ENCODE measurements at places on chromosomes 3 and 15. TPM values are rescaled to one million over a fixed set of nuclear protein-coding genes. Genes with fewer than 3 reads are reported as not detected.

DNA sequence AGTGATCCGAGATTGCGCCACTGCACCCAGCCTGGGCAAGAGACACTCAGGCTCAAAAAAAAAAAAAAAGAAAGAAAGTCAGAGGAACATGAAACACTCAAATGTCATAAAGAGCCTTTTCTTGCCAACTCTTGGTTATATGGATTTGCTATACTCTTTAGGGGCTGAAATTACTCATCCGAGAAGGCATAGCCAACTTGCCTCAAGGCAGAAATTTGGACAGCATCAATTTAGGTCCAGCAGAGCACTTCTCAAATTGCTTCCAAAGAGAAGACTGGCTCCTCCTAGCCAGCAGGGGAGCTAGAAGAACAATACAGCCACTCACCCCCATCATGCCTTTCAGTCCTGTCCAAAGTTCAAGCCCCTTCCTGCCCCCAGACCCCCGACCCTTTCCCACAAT lies 43.8 kb downstream of the OSBPL10 start:
- no peak for DNase-seq
- peaks cover 5% of the 10 kb centered on the region for H3K4me1 ChIP-seq
- H3K36me3 ChIP-seq: no peaks in the 10 kb centered on the region
- peak overlapping the region; percentile 33 for H3K27ac ChIP-seq
- H3K4me3 ChIP-seq: no peak overlapping the region
- H3K27me3 ChIP-seq: no peaks in the 10 kb centered on the region

DNA sequence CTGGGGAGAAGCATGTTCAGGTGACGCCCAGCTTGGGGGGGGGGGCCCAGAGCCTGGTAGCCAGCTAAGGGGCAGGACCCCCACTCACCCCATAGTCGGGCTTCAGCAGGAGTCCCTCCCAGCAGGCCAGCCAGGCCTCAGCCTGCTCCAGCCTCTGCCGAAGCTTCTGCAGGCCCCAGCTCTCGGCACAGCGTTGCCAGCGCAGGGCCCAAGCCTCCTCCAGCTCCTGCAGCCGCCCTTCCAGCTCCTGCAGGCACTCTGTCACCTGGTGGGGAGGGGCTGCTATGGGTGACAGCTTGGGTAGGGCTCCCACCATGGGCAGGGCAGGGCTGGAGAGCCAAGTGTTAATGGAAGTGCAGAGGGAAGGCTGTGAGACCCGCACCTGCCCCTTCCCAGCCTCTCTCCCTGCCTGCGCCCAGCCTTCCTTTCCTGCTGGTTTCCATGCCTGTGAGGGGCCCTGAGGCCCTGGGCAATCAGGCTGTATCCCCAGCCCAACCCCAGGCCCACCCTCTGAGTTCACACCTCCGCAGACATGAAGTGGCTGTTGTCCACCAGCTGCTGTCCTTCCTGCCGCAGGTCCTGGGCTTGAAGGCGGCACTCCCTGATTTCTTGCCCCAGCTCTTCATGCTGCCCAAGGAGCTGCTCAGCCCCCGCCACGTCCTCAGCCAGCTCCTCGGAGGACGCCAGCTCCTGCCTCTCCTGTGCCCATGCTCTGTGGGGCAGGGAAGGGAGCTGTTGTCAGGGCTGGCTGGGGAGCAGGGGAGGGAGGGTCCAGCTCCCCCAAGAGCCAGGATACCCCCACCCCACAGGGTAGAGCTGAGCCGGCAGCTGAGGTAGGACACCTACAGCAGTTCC lies 14.3 kb downstream of the PLA2G4B start:
- no peak overlapping the region for H3K27ac ChIP-seq
- no peak for DNase-seq
- no peaks in the 10 kb centered on the region for H3K4me1 ChIP-seq
- H3K36me3 ChIP-seq: no peaks in the 10 kb centered on the region
- H3K27me3 ChIP-seq: no peaks in the 10 kb centered on the region

The CHRNA7 gene
- 1.8 TPM for total RNA-seq

The HTD2 gene
- total RNA-seq: 14.0 TPM

DNA sequence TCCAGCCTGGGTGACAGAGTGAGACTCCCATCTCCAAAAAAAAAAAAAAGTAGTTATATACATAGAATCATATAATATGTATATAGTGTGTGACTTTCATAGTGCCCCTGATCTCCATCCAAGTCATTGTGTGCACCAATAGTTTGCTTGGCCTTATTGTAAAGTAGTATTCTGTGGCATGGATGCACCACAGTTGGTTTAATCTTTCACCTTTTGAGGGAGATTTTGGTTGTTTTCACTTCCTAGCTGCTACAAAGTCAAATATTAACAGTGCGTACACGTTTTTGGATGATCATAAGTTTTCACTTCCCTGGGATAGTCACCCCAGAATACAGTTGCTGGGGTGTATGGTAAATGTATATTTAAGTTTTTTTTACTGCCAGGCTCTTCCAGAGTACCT lies 162.8 kb downstream of the PTPRG start:
- H3K27ac ChIP-seq: no peak overlapping the region
- DNase-seq: no peak
- H3K4me3 ChIP-seq: no peak overlapping the region
- no peaks in the 10 kb centered on the region for H3K36me3 ChIP-seq
- no peaks in the 10 kb centered on the region for H3K27me3 ChIP-seq

The FBXL22 gene
- 44.1 TPM for total RNA-seq

Measured in uterus (tissue), 4 donors.